ENCODE measurements at places on chromosomes 5 and 9.

DNA sequence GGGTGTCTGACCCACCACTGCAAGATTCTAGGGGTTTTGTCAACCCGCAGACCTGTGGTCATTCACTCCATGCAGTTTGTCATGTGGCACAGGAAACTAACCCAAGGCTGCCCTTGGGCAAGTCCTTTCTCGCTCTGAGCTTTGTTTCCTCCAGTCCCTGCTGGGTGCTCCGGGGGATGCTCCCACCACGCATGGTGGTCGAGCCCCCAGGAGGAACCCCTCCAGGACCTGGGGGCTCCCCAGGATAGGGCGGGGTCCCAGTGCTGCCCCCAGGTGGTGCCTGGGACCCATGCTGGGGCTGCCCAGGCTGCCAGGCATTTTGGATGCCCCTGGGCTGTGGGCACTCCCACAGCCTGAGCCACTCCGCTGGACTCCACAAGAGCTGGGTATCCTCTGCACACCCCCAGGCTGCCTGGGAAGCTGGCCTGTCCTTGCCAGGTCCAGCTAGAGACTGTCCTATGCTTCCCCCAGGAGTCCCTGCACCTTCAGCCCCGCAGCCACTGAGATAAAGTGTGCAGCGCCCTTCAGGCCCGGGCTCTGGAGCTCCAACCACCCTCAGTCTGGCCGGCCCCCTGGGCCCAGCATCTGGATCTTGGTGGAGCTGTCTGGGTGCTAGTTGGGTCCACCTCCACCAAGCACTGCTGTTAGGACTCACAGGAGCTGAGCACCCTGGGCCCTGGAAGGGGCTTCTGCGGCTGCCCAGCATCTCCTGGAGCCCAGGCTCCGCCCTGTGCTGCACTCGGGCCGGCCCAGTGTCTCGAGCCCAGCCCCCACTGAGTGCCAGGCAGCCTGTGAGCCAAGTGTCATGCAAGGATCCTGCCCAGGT, 104.3 kb downstream of the PHF2 start:
- DNase-seq = no peak

DNA sequence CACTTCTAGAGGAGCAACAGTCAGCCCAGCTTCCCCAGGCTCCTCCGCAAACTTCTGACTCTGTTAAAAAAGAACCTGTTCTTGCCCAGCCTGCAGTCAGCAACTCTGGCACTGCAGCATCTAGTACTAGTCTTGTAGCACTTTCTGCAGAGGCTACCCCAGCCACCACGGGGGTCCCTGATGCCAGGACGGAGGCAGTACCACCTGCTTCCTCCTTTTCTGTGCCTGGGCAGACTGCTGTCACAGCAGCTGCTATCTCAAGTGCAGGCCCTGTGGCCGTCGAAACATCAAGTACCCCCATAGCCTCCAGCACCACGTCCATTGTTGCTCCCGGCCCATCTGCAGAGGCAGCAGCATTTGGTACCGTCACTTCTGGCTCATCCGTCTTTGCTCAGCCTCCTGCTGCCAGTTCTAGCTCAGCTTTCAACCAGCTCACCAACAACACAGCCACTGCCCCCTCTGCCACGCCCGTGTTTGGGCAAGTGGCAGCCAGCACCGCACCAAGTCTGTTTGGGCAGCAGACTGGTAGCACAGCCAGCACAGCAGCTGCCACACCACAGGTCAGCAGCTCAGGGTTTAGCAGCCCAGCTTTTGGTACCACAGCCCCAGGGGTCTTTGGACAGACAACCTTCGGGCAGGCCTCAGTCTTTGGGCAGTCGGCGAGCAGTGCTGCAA, 72.8 kb downstream of the NUP214 start:
- no peak for DNase-seq

- no peak for DNase-seq
Observed at GRCh38 chr5:53243403-53243802, 133.8 kb upstream of the MOCS2 start.

DNA sequence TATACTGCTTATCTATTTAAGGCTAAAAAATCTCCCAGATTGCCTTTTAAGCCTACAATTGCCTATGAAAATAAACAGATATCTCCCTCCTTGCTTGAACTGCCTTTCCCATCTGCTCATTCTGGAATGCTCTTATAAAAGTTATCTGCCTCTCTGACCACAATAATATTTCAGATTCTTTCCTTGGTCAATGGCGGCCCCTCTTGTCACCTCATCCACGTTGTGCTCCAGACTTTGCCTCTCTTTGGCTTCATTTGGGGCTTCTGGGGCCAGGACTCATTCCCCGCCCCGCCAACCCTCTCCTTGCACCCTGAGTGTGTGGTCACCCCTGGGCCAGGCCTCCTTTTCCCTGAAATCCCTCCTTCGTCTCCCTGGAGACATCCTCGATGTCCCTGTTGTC, 110.0 kb upstream of the RPS23 start:
- peak; percentile 97 for DNase-seq

- DNase-seq = no peak
Observed at GRCh38 chr9:103226647-103227013, 231.5 kb downstream of the CYLC2 start.

DNA sequence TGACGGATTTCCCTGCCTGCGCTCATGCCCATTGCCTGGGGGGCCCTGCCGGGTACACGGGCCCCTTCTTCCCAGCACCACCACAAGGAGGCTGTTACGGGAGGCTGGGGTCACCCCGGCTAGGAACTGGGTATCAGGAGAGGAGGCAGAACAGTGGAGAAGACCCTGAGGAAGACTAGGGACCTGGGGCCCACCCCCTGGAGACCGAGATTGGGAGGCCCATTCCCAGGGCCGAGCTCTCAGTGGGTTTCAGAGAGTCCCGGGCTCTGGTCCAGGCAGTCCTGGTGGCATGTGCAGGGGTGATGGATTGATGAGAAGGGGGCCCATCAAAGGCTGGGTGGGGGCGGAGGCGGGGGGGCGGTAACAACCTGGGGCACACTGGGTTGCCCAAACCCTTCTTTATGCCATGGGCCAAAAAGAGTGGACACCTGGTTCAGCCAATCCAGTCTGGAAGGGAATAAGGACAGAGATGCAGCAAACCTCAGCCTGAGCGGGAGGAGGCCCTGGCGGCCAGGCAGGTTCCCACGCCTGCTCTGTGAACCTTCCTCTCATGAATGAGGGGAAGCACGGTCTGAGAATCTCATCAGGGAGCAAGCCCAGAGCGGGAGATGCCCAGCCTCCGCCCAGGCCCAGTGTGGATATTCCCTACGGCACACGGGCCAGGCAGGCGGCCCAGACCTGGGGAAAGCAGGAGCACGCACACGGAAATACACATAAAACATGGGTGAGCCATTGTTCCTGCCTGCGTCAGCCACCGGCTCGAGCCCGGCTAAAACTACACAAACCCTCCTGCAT, 785 bp upstream of the P4HA2 start:
- DNase-seq = no peak

GRCh38 chr9:134929193-134930158, 11.8 kb upstream of the FCN1 start:
- DNase-seq = no peak

DNA sequence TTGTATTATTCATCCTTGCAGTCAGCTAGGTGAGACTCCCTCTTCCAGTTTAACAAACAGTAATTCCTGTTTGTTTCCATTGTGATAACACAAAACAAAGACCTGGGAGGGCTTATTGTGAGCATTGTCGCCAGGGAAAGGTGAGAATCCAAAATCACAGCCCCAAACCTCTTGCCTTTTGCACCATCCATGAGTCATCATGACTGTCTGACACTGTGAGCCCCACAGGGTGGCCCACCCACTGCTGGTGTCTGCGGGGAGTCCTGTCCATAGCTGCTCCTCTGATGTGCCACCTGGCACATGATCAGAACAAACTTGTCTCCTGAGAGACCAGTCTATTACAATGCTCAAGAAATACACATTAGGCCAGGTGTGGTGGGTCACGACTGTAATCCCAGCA, 33.7 kb upstream of the S1PR3 start:
- no peak for DNase-seq

DNA sequence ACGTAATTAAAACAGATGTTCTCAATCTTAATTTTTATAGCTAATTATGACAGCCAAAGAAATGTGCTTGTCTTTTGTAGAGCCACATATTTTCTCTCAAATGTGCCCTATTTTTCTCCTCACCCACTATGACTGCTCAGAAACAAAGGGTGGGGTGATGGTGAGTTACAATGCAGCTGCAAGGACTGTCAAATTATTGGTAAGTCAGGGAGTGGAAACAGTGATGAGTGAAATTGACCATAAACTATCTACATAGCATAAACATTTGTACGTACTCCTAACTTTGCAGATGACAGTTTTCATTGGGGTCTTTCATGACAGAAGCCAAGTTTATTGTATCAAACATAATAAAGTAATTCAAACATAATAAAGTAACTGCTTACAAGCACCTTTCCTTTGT, 215.9 kb downstream of the MCTP1 start:
- DNase-seq = no peak

All from astrocyte (in vitro differentiated cells and primary cell).